Stimulated activated CD8-positive, alpha-beta memory T cell treated with anti-CD3 and anti-CD28 coated beads, Interleukin-4, amount 100 ng/mL, for 48 hours (primary cell): ENCODE measurements at places on chromosomes 7 and 10.

DNA sequence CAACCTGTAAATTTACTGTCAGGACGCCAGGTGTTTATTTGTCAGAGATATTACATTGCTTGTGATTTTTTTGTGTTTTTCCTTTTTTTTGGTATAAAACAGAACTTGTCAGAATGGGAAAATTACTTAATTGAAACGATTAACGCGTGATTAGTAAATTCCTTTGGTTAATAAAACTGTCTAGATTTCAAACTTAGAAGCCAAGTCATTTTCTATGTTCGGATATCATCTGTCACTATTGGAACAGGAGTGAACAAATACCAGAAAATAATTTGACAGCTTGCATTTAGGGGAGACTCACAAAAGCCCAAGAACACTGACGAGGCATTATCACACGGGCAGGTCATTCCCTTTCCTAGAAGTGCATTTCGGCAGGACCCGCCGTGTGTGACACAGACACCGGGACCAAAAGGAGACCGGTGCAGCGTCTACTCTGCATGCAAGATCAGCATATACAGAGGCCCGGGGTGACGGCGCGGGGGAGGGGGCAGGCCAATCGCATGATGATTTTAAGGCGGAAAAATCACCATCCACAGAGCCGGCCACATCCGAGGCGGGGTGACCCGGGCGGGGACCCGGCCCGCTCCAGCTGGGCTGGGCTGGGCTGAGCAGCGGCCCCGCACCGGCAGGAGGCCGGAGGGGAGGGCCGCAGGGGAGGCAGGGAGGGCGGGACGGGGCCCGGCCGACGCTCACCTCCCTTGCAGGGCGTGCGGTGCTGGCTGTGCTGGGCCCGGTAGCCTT, 841 bp downstream of the GLUD1 start:
- DNase-seq = peak; percentile 84

GRCh38 chr10:121984463-121984862, 4.5 kb upstream of the TACC2 start:
- DNase-seq = no peak

DNA sequence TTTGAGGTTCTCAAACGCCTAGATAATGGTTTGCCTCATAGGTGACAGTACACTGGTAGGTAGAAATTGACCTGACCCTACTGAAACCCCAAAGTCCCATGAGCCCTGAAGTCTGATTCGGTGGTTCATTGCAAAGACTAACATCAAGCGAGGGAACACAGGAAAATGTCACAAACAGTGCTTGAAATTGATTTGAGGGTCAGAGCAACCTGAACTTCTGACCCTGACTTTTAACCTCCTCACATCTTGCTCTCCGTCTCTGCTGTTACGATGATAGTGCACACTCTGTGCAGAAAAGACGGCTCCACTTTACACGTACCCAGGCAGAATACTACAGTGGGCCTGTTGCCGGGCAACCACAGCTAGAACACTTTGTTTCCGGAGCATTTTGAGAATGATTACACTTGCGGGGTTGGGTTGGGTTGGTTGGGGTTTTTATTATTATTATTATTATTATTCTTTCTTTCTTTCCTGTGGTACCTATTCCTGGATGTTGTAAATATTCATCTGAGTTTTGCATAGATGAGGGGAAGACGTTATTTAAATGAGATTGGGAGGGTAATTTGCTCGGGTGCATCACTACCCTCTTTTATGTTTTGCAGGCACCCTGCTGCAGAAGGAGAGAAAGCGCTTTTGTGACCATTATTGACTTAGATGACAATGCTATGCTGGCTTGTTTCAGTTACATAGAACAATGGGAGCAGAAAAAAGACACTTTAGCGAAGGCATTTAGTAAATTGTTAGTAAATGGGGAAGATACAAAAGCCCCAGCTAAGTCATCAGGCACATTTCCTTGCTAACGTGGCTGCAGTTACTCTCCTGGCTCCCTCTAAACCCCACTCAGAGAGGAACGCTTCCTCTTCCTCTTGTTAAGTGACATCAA, 438.1 kb upstream of the NRP1 start:
- no peak for DNase-seq

DNA sequence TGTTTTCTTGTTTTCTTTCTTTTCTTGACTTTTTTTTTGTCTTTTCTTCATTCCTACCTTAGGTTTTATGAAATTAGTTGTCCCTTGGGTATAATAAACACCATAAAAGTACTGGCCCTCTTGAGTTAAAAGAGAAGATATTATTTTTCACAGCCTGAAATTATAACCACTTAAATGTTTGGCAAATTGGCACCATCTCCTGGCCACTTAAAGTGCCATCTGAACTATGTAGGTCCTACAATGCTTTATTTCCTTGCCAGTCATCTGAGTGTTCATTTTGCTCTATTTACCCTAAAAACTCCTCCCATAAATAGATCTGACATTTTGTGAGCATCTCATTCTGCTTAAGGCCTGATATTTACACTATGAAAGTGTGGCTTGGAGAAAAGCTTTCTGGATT, 98.9 kb upstream of the PRKCQ start:
- no peak for DNase-seq

- DNase-seq = no peak
These were observed 143.5 kb downstream of the TFPI2 start for GRCh38 chr7:93747019-93747418.

GRCh38 chr10:29479081-29479925, 155.5 kb downstream of the SVIL start:
- DNase-seq = no peak

DNA sequence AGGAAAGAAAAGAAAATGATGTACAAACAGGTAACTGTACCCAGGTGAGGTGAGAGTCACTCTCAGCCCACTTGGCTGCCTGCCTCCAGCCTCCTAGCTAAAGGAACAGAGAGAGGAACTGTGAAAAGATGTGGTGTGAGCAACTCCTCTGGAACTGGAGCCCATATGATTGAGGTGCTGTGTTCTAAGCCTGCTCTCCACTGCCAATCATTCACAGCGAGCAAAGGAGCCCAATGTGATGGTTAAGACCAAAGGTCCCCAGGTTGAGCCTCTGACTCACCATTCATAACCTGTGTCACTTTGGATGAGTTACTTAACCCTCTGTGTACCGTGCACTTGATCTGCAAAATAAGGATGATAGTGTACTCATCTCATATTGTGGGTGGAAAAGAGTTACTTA, 868.1 kb upstream of the AUTS2 start:
- no peak for DNase-seq

DNA sequence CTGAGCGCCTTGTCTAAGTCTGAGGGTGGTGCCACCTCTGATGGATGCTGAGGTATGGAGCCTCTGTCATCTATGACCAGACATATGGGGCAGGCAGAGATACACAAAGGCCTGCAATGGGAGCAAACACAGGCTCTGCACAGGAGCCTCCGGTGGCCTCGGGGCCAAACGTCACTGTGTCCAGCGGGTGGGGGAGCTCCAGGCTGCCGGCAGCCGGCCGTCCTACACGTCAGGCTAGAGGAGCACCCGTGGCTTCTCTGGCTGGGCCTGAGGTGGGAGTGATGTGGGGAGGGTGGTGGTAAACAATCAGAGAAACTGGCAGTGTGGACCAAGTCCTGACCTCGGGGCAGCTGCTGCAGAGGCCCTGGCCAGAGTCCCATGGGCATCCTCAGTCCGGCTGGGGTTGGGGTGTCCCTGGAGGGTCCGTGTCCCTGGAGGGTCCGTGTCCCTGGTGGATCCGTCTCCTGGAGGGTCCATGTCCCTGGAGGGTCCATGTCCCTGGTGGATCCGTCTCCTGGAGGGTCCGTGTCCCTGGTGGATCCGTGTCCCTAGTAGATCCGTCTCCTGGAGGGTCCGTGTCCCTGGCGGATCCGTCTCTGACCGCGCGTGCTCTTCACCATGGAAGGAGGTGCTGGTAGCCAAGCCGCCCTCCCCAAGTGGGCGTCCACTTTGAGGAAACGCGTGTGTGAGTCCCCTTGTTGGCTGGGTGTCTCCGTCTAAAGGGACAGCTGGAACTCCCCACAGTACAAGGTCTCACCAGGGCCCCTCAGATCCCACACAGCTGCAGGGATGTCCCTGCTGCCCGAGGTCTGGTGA, 24.2 kb upstream of the FAM20C start:
- no peak for DNase-seq

DNA sequence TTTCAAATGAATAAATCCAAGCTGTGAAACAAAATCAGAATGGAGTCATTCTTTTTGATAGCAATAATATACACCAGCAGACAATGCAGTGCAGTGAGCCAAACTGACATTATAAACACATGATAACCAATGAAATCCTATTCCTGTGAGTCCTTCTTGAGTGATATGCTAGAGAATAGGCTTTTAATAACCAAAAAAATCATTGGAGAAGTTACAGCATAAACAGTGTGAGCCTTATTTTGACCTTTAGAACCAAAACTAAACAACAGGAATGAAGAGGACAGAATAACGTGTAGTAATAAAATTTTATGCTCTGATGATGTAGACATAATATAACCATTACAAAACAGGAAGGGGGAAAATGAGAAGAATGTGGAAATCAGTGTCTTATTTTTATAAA, 8.7 kb downstream of the HUS1 start:
- no peak for DNase-seq

- no peak for DNase-seq
These were observed 4.9 kb upstream of the CLDN3 start for GRCh38 chr7:73774923-73775322.

- no peak for DNase-seq
These were observed 87.8 kb downstream of the TBXAS1 start for GRCh38 chr7:139916717-139917395.

DNA sequence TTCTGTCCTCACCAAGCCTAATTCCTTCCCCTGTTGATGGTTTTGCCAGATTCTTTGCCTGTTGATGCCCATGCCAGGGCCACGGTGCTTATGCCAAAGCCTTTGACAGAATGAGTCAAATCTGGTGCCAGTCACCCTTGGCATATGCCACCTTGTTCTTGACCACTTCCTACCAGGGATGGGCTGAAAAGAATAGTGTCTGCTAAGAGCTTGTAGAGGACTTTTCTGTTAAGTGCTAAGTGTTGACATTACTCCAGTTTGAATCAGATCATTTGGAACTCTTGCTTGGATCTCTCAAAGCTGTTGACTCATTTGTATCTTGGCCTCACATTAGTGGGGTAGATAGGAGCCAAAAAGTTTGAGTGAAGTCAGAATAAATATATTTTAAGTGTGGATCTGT, 661.2 kb downstream of the AUTS2 start:
- no peak for DNase-seq

GRCh38 chr10:11227103-11227502, 209.4 kb downstream of the CELF2 start:
- peak; percentile 37 for DNase-seq

GRCh38 chr7:40658729-40659128, 523.9 kb downstream of the SUGCT start:
- no peak for DNase-seq

GRCh38 chr10:12177642-12178041, 18.0 kb downstream of the NUDT5 start:
- peak; percentile 59 for DNase-seq

DNA sequence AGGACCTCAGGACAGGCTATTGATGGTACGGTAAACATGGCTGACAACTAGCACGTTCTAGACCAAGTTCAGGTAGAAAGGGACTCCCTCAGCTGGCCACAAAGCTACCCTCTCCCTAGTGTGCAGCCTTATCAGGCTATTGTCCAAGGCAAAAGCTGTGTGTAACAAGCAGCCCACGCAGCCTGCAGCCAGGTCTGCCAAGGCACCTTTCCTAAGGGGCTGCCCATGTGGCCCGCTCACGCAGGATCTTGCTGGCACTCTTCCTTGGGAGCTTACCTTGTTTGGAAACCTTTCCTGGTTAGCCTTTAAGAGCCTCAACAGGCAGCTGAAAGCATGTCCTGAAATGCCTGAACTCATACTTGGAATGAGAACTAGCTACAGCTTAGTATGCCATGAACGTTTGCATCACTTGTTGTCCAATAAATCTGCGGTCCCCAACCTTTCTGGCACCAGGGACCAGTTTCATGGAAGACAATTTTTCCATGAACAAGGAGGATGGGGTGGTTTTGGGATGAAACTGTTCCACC, 51.7 kb downstream of the SYPL1 start:
- no peak for DNase-seq

DNA sequence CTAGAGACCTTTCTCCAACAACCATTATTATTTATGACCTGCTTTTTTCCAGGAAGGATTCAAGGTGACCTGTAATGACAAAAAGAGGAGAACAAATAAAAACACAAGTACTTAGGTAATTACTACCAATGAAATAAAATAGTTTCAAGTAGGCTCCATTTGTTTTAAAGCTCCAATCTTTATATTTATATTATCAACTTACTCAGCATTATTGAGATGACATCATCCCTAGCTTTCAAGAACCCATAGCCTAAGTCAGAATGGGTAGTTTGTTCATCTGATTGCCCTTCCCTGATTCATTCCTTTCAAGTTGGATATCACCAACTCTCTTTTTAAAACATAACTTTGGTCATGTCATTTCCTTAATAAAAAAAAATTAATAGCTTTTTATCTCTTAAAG, 131.5 kb downstream of the GRM3 start:
- no peak for DNase-seq

- DNase-seq = no peak
These were observed 382.0 kb upstream of the ADARB2 start for GRCh38 chr10:2119316-2119715.

DNA sequence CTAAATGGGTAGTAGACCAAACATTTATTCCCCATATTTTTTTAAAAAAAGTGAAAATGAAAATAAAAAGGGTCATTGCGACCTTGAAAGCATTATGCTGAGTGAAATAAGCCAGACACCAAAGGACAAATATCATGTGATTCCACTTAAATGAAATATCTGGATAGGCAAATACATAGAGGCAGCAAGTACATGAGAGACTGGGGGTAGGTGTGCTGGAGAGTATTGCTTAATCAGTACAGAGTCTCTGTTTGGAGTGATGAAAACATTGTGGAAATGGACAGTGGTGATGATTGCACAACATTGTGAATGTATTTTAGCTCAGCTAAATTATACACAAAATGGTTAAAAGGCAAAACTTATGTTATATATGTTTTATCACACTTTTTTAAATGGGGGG, 169.4 kb downstream of the AKR1D1 start:
- DNase-seq = no peak

GRCh38 chr10:60977161-60978122, 33.5 kb upstream of the RHOBTB1 start:
- no peak for DNase-seq

GRCh38 chr7:71560354-71560995, 428.5 kb downstream of the GALNT17 start:
- DNase-seq = no peak

GRCh38 chr7:94620703-94621118, 35.2 kb downstream of the SGCE start:
- peak; percentile 60 for DNase-seq

DNA sequence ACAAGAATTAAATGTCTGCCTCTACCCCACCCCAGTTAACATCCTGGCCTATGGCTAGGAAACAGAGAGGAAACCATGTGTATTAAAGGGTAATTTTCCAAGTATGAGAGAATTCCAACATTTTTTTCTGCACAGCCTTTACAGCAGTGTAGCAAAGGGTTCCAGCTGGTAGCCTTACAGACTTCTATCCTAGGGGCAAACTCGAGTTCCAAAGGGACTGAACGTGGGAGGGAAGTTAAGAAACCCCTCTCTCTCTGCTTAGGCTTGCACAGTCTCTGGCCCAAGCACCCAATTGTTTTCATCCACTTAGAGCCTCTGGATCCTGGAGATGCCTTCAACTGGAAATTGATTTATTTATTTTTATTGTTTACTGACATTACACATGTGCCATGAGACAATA, 60.3 kb downstream of the SLC16A12 start:
- DNase-seq = no peak

- DNase-seq = no peak
These were observed 582.1 kb upstream of the DPP6 start for GRCh38 chr7:153470004-153470671.

GRCh38 chr10:96995851-96996250, 163.8 kb downstream of the LCOR start:
- DNase-seq = no peak
